ENCODE measurements at places on chromosomes 1 and 21.

- no peak for DNase-seq
Observed at GRCh38 chr1:90356991-90357390, 360.1 kb downstream of the BARHL2 start.

DNA sequence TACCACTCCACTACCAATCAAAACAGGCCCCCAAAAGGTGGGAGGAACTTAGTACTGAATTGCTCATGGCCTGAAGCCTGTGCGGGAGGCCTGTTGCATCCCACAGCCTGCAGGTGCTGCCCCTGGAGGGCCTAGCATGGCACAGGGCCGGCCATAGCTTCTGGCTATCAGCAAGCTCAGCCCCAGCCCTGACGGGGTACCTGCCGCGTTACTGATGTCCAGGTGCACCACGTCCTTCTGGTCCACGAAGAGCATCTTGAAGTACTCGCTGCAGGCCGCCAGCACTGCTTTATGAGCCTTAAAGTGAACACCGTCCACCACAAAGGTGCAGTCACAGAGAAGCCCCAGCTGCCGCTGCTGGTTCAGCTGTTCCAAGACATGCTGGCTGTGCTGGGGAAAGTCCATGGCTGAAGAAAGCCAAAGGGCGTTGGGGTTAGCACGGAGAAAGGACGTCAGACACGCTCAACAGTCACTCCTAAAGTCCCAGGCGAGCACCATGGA, 27.8 kb downstream of the ZBTB17 start:
- DNase-seq = no peak

DNA sequence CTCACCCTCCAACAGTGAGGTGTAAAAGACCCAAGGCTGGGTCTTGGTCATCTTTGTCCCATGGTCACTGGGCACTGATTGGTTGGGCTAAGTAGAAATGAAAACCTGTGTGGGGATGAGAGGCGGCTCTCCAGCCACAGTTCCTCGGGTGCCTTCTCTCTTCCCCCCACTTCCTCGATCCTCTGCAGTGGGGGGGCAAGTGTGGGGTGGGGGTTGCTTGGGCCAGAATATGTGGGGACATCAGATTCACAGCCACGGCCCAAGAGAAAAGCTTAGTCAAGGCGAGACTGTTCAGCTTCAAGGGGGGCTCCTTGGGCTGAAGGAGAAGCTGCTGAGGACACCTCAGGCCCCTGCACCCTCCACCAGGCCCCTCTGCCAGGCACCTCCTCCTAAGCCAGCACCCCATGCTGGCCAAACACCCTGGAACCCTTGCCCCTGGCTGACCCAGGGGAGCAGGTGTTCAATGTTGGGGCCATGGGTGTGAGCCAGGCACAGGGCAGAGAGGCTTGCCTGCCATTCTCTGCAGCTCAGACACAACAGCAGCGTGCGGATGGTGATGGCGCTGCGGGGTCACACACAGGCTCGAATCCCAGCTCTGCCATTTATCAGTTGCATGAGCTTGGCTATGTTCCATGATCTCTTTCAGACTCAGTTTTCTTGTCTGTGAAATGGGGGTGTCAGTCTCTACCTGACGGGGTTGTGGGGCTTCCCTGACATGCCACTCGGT, 21.0 kb upstream of the TNFRSF1B start:
- DNase-seq = no peak

DNA sequence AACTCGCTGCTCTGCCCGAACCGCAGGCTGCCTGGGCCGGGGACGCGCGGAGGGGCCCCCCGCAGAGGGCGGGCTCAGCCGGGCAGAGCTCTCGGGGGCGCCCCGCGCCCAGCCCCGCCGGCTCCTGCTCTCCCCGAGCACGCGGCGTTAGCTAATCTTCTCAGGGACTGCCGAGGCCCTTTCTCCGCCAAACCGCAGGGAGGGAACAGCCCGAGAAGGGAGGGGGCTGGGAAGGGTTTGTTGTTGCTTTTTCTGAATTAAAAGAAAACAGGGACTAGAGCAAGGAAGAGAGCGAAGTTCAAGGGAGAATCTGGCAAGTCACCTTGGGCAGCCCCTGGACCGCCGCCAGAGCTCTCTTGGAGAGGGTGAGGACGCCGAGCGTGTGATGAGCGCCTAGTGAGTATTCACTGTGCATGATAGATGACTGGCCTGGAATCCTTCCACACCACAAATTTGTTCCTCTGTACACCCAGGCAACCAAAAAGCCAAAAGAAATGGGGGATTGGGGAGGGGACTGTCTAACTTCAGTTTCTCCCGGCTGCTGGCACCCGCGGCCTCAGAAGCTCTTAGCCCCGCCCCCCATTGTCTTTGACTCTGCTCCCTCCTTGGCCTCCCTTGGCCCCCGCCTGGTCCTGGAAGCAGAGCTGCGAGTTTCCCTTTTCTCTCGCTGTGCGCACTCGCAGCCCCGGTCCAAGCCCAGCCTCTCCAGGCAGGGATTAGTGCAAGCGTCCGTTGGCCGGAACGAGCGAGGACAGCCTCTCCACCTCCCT, 19.7 kb upstream of the LMX1A start:
- no peak for DNase-seq

- no peak for DNase-seq
Observed at GRCh38 chr1:30511563-30511962, 211.8 kb downstream of the MATN1 start.

GRCh38 chr1:52601991-52602855, at the start of gene GPX7:
Gene GPX7, plus strand, starts transcription at chr1:52602371. Its CDS starts 39 bp downstream, at chr1:52602410.
- no peak for DNase-seq

- DNase-seq = no peak
Observed at GRCh38 chr1:214384373-214385079, 103.6 kb downstream of the SMYD2 start.

DNA sequence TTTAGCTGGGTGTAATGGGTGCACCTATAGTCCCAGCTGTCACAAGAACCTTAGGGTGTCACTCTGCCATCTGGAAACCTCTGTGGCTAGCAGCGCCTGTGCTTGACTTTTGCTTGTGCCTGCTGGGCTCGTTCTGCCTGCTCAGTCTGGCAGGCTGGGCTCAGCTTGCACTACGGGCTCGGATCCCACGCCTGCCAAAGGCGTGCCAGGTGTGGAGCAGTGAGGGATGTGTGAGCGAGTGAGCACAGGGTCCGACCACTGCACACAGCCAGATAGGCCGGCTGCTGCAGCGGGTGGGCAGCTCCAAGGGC, 2.8 kb upstream of the LSM10 start:
- DNase-seq = no peak

- no peak for DNase-seq
Observed at GRCh38 chr1:18527921-18528320, 47.2 kb downstream of the KLHDC7A start.

DNA sequence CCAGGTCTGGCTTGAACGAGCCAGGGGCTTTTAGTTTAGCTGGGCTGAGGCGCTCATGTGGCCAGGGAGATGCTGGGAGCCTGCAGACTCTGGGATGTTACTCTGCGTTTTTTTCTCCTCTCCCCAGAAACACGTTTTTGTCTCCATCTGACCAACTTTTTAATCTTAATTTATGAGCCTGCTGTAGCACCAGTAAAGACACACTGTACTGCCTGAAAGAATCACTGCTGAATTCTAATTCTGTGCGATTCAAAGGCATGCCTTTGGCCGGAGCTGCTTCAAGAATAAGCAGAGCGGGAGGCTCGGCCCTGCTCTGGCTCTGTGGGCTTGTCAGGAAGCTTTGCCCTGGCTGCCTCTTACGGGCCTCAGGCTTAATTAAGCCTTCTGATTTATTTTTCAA, 129.5 kb downstream of the CAMTA1 start:
- DNase-seq = no peak

DNA sequence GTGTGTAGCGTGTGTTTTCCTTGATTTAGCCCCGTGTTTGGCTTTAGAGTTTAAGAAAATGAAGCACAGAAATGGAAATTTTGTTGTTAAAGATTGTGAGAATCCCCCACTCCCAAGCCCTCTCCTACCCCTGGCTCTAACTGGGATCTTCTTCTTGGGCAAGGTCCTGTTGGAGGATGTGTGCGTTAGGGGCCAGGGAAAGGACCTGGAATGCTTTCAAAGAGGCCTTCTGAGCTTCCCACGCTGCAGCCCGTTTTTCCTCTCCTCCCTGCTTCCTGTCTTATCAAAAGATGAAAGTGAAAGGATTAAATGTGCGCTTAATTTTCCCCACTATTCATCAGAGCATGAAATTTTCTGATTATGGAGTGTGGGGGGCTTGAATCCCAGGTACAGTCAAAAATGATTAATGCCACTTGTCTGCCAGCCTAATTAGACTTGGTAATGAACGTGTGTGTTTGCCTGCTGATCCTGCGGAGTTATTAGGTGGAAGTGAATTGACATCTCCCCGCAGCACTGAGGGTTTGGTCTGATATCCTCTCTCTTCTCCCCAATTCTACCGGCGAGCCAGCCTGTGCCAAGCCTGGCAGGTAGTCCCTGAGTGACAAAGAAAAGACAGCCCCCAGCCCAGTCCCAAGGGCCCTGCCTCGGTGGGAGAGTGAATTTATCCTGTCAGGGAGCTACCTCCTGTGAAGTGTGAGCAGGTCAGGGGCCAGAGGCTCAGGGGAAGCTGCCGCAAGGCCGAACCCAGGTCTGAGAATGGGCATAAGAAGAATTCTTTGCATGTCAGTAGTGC, 4.9 kb downstream of the RASSF5 start:
- DNase-seq = no peak

- no peak for DNase-seq
Observed at GRCh38 chr21:31343680-31344480, at the start of gene TIAM1. Gene TIAM1, minus strand, starts transcription at chr21:31344261. Its CDS starts 77,289 bp downstream, at chr21:31266972.

DNA sequence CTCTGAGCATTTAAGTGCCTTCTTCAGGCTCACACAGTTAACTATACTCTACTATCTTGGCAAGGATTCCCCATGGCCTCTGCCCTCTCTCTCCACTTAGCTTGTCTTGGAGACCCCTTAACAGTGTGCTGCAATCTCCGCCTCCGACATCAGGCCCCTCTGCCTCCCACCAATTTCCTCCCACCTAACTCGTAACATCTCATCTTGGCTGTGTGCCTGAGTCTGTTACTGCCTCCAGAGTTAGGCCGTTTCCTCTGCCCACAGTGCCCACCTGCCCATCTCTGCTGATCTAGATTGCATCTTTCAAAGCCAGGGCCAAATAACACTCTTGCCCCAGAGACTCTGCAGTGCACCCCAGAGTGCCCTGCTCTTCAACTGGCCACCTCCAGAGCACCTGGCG, 244.3 kb upstream of the TMEM51 start:
- DNase-seq = no peak

DNA sequence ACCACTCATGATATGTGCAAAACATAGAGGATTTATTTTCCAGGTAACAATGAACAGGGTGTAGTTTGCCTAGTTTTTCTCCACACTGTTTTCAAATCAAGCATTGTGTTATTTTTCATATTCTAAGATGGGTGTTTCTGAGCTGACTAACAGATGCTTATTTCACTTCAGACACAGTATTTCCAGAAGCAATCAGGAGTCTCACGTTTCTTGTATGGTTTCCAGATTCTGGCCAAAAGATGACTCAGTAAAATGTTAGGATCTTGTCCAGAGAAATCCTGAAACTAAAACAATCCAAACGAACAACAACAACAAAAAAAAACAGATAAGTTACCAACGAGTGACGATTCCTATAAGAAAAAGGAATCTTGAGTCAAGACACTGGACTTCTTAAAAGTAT, 5.3 kb downstream of the UTS2 start:
- no peak for DNase-seq

GRCh38 chr1:161885003-161885402, 118.9 kb downstream of the ATF6 start:
- DNase-seq = no peak

DNA sequence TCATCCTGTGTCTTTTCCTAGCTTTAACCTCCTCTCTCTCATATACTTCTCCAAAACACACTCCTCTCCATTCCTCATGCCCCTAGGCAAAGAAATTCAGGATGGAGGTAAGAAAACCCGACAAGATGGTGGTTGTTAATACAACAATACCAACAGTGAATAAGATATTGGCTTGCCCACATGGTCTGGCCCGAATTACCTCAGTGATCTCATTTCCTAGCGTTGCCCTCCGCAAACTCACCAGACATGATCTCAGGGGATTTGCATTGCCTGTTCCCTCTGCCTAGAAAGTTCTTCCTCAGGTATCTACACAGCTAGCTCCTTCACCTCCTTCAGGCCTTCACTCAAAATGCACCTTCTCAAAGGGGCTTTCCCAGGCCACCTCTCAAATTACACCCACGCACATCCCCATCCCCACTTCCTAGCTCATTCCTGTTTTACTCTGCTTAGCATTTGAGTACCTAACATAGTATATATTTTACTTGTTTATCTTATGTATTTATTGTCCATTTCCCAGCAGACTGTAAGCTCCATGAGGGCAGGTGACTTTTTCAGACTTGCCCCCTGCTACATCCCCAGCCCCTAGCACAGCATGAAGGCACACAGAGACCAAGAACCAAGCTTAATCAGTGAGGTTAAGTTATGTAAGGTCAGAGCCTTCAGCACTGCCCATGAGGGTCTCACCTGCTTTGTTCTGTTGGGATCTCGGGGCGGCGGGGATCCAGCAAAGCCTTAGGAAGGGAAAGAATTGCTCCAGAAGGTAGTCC, 10.2 kb upstream of the UBR4 start:
- DNase-seq = no peak
